SK-N-SH treated with all-trans-retinoic acid at 6 μM for 48 hours (cell line): ENCODE measurements at places on chromosomes 5 and 9.
A peak's percentile ranks its signal among the peaks of the same experiment; 100 is the strongest.

GRCh38 chr5:158320178-158320674 is 461.3 kb upstream of the CLINT1 start:
- no peak for ATAC-seq

DNA sequence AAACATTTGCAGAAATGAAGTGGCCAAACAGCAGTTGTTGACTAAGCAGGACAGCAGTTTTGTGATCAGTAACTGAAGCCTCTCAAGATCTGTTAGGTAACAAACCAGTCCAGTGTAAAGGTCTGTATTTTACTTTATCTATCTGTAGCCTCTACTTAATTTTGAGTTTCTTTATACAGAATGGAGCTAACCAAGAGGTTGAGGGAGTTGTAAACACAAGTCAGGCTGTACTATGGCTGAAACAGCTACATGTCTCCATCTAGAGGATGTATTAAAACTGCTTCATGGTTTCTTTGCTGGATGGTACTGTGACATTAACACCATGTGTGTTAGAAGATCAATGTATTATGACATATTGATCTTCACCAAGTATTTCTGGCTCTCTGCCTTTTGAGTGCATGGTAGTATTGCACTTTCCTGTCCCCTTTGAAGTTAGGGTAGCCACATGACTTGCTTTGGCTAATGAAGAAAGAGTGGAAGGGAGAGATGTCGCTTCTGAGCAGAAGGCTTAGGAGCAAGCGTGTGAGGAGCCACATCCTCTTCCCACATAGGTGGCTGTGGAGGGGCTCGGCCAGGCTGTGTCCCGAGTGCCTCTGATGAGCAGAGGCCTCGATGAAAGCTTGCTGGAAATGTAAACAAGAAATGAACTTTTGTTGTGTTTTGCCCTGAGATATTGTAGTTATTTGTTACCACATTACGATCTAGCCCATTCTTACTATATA is 105.6 kb upstream of the PCA3 start:
- ATAC-seq, result peak; percentile 74

- ATAC-seq, result no peak
Observed at GRCh38 chr5:42962124-42962523, 78.0 kb downstream of the ANXA2R start.

GRCh38 chr5:149133795-149134777 is 7.2 kb upstream of the ABLIM3 start:
- ATAC-seq, result peak; percentile 93

DNA sequence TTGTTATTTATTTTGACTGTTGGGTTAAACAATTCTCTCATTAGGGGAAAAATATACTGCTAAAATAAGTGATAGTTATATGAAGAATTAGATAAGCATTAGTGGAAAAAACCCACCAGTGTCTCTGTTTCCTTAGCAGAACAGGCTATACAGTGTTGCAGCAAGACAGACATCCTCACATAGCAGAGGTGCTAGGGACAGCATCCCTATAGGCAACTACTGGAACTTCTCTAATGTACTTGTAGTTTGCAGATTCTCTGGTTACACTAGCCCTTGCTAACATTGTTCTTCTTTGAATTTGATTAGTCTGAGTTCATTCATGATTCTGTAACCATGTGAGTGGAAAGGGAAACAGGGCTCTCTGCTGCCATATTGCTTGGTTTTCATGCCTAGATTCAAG is 661.8 kb upstream of the RGMB start:
- peak; percentile 36; the same call in 1 of the 3 replicates for ATAC-seq

GRCh38 chr9:97651646-97652045 is 18.0 kb downstream of the NCBP1 start:
- no peak for ATAC-seq

DNA sequence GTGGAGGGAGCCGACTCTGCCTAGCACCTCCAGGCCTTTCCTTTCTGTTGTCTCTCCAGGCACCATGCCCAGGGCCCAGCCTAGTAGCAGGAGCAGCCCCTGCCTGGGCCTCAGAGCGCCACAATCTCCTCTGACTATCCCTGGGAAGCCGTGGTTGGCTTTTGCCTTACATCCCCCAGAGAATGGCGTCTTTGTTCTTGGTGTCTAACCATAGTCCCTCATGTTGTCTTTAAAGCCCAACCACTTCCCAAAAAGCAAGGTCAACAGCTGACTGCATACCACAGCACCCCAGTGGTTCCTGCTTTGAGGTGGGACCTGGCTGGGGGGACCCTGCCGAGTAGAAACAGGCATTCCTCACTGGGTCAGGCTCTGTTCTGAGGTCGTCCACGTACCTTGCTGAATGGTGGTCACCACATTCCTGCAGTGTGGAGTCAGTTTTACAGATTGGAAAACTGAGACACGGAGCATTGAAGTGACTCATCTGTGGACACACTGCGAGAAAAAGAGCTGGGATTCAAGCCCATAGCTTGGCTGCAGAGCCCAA is 13.7 kb upstream of the CERCAM start:
- no peak for ATAC-seq

DNA sequence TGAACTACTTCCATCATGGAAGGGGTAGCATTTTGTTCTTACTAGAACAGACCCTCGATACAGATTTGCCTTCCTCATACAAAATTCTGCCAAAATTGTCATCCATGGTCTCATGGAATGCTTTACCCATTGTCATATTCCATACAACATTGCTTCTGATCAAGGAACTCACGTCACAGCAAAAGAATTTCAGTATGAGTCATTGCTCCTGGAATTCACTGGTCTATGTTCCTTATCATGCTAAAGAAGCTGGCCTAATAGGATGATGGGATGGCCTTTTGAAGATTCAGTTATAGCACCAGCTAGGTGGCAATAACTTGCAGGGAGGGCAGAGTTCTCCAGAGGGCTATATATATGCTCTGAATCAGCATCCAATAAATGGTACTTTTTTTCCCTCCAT is 18.2 kb upstream of the FNIP1 start:
- ATAC-seq, result peak; percentile 85

DNA sequence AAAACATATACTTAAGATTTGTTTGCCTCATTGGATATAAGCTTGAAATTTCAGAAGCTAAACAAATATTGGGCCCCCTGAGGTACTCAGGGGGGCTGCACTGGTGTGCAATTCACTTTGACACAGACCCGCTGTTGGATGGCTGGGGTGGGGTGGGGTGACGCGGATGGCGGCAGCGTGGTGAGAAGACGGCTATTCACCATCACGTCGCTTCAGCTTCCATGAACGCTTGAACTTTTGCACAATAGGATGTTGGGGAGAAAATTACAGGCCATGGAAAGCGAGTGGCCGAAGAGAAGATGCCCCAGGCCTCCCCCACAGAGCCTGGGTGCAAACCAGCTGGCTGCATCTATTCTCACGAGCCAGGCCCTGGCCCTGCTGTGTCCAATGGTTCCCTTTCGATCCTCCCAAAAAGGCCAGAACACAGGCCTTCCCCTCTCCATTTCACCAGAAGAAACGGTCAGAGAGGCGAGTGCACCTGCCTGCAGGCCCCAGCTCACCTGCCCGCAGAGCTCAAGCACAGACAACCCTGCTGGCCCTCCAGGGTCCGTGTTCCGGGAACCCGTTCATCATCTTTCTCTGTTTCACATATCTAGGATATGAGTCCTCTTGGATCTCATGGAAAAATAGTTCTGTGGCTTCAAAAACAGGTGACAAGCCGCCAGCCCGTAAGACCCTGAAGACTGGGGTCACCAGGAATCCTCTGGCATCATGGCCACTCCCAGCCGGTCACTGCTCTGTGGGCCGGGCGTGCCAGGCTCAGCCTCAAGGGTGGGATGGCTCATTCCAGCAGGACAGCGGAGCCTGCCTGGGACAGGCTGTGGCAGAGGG is 46.8 kb upstream of the SARDH start:
- ATAC-seq, result no peak

DNA sequence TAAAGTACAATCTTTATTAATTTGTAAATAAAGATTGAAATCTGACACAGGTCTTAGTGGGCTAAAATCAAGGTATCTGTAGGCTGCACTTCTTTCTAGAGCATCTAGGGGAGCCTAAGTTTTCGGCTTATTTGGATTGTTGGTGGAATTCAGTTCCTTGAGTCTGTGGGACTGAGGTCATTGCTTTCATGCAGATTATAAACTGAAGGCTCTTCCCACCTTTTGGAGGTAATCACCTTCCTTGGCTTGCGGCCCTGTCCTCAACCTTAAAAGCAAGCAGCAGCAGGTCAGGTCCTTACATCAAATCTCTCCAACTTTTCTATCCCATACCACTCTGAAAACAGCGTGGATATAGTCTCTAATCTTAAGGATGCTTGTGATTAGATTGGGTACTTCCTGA is 25.9 kb downstream of the MAT2B start:
- ATAC-seq, result no peak

GRCh38 chr5:55997742-55998351 is 3.1 kb upstream of the IL6ST start:
- ATAC-seq, result no peak

DNA sequence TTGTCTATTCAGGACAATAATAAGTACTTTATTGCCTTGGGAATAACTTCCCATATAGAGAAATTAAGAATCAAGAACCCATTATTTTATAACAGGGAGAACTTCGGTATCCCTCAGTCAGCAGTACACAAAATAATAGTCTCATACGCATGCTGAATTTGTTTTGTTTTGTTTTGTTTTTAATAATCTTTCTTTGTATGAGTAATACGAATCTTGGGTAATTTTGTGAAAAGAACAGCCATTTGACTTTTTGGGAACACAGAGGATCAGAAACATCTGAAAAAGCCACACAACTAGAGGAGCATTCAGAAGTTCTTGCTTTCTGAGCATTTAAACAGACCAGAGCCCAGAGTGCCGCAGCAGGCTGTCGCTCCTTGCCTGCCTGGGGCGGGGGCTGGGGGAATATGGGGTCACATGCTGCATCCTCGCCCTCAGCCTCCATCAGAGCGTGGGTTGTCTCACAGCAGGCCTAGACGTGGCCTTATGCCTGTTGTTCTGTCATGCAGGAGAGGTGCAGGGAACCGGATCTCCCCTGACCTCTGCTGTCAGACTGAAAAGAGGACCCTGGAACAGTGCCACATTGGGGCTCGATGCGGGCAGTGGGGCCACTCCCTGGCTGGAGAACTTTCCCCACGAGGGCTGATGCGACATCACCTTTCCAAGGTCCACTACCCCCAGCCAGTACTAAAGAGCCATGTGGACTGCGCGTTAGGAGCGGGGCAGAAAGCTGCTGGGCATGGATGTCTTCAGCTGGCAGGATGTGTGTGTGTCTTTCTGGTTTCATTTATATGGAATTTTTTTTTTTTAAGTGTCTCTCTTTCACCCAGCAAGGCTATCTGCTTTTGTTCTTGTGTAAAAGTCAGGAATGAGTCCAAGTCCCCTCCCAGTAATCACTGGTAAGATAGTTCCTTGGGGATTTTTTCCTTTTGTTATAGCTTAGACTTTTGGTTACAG is 133.4 kb upstream of the OTULINL start:
- peak; percentile 19 for ATAC-seq

DNA sequence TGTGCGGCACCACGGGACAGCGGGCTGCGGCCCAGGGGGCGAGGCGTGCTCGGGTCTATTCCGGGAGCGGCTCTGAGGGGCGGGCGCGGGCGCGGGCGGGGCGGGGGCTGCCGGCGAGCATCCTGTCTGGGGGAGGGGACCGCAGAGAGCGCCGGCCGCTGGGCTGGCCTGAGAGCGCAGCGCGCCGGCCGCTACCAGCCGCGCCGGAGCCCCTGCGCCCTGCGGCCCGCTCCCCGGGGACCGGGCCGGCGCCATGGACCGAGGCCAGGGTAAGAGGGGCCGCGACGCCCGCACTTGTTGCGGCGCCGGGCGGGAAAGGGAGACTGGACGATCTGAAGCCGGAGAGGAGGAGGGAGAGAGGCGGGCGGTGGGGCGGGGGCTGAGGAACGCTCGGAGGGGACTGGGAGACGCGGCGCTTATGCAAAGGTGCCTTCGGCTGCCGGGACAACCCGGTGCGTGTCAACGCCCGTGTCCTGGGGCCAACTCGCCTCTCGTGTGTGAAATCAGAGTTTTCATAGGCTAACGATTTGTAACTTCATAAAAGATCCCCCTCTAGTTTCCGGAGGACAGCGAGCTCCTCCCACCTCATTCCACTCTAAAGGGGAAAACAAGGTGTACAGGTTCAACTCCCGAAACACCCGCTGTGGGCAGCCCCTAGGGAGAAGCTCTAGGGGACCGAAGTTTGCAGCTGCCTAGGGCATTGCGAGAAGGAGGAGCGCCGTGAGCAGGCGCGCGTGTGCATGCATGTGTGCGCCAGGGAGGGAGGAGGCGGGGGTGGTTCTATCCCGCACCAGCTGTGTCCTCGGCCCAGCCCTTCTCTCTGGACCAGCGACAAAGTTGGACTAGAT is at the start of gene AFAP1L1:
Gene AFAP1L1, plus strand, starts transcription at position 144 of the 848 bp plus-strand sequence. Its CDS starts 110 bp downstream, at position 254.
- peak; percentile 92 for ATAC-seq

DNA sequence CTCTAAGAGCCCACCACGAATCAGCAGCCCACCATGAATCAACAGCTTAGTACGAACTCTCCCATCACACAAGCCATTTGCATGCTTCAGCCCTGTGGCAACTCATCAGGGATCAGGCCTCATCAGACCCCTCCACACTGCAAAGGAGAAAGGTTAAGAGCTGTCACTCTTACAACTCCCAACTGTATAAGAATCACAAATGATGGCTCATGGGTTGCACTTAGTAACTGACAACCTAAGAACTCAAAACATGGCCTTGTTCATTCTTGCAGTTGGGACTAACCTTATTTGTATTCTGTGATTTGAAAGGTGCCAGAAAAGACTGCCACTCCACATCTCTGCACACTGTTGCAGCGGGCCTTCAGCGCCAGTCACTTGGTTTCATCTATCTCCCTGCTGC is 149.1 kb upstream of the ZNF366 start:
- no peak for ATAC-seq

GRCh38 chr5:139670369-139671095 is 22.4 kb downstream of the CXXC5 start:
- peak; percentile 16; the same call in 2 of the 3 replicates for ATAC-seq

DNA sequence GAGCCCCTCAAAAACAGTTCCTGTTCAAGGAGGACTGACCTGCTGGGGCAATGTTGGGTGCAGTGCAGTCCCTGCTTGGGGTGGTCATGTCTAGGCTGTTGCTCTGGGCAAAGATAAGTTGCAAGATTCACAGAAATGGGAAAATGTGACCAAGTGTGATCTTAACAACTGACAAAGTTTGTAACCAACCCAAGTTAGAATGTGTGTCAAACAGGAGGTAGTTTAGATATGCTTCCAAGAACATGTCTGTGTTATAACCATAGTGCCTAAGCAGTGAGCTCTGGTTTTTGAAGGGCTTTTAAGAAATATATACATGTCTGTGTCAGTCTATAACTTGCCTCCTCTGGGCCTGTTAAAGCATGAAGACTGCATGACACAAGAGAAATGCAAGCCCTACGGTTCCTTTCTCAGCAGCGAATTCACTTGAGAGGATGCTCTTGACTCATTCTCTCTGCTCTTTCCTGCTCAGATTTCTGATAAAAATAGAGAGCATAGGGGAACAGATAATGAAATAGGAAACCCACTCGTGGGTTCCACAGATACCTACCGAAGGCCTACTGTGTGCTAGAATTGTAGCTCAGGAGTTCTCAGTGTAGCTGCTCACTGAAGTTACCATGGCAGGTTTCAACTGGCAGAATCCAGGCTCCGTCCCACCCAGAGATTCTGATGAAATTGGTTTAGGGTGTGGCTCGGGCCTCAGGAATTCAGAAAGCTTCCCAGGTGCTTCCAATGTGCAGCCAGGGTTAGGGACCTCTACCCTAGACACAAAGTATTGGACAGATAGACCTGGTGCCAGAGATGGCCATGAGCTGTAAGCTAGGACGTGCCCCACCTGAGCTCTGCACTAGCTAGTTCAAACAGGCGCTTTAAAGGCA is 52.4 kb downstream of the ARHGEF37 start:
- ATAC-seq, result no peak
